ENCODE measurements at places on chromosomes 7 and 10.

- no peak for DNase-seq
These were observed 5.8 kb upstream of the GFRA1 start for GRCh38 chr10:116278846-116279245.

GRCh38 chr10:21030091-21030490, 133.0 kb upstream of the NEBL start:
- no peak for DNase-seq

- no peak for DNase-seq
These were observed 99.6 kb downstream of the DNAH11 start for GRCh38 chr7:21642422-21642821.

DNA sequence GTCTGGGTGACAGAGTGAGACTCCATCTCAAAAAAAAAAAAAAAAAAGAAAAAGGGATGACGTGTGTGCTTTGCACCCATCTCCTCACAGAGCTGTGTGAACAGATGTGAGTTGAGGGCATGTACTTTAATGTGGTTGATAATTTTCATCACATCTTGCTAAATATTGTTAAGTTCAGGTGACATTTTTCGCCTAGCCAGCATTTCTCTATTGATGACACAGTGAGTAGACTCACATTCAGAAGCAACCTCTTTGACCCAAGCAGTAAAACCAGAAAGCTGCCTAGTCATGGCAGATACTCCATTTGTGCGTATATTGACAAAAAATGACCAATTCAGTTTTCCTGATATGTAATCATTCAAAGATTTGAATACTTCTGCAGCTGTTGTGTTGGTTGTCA, 126.0 kb downstream of the ATRNL1 start:
- DNase-seq: no peak

- no peak for DNase-seq
These were observed at the start of gene AOC1 for GRCh38 chr7:150852371-150852905. AOC1 (plus strand) TSS chr7:150852517; CDS start chr7:150856471, 3,954 bp downstream.

GRCh38 chr10:2144584-2144983, 407.3 kb upstream of the ADARB2 start:
- DNase-seq: no peak
